ENCODE measurements at places on chromosomes 4 and X. TPM values are rescaled to one million over a fixed set of nuclear protein-coding genes. Genes with fewer than 3 reads are reported as not detected.

MAGEA4 gene
- not detected for total RNA-seq

GPR34 gene
- 5.6 TPM for total RNA-seq

MAGEB17 gene
- total RNA-seq, result not detected

PPP4R3C gene
- not detected for total RNA-seq

OTC gene
- not detected for total RNA-seq

ING2 gene
- total RNA-seq, result 19.1 TPM

SLC9A7 gene
- total RNA-seq, result 31.0 TPM

NLGN3 gene
- total RNA-seq, result 29.1 TPM

TMSB15C gene
- 56.3 TPM for total RNA-seq

SERTM2 gene
- total RNA-seq, result not detected

PHOX2B gene
- not detected for total RNA-seq

POU4F2 gene
- total RNA-seq, result not detected

ALPK1 gene
- total RNA-seq, result 12.5 TPM

BEX2 gene
- 111 TPM for total RNA-seq

NPY2R gene
- 1.3 TPM for total RNA-seq

PLXNB3 gene
- total RNA-seq, result 2.8 TPM

NKX3-2 gene
- total RNA-seq, result not detected

MID1 gene
- 38.8 TPM for total RNA-seq

COL4A6 gene
- 6.3 TPM for total RNA-seq

RNF175 gene
- 35.1 TPM for total RNA-seq

SPACA5 gene
- not detected for total RNA-seq

AFF2 gene
- total RNA-seq, result 124 TPM

DRD5 gene
- total RNA-seq, result 0.63 TPM

FMR1NB gene
- not detected for total RNA-seq

Data from parietal lobe (tissue), 2 donors.